ENCODE measurements at places on chromosomes 4 and X. TPM values are rescaled to one million over a fixed set of nuclear protein-coding genes. Genes with fewer than 3 reads are reported as not detected.

- no peaks in the 10 kb centered on the region for H3K4me1 ChIP-seq
- H3K27me3 ChIP-seq: peaks cover 26% of the 10 kb centered on the region
- H3K36me3 ChIP-seq: no peaks in the 10 kb centered on the region
- H3K4me3 ChIP-seq: no peak overlapping the region
Measured at GRCh38 chr4:181504924-181505323, 738.3 kb upstream of the TENM3 start.

DNA sequence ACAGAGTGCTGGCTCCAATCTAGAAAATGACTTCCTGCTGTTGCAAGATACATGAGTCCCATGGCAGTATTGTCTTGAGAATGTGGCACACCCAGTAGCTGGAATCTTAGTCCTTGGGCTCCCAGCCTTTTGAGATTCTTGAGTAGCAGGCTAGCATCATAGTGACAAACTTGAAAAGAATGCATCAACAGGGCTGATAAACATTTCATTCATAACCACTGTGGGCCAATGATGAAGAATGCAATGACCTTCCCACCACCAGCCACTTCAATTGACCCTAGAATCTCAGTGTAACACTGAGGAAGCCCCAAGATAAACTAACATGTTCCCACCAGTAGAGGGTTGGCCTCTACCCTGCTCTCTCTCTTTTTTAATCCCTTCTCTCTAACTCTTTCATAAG is 329.3 kb downstream of the GBA3 start:
- DNase-seq: no peak
- no peak overlapping the region for H3K4me3 ChIP-seq
- H3K4me1 ChIP-seq: no peaks in the 10 kb centered on the region
- no peaks in the 10 kb centered on the region for H3K27me3 ChIP-seq

DNA sequence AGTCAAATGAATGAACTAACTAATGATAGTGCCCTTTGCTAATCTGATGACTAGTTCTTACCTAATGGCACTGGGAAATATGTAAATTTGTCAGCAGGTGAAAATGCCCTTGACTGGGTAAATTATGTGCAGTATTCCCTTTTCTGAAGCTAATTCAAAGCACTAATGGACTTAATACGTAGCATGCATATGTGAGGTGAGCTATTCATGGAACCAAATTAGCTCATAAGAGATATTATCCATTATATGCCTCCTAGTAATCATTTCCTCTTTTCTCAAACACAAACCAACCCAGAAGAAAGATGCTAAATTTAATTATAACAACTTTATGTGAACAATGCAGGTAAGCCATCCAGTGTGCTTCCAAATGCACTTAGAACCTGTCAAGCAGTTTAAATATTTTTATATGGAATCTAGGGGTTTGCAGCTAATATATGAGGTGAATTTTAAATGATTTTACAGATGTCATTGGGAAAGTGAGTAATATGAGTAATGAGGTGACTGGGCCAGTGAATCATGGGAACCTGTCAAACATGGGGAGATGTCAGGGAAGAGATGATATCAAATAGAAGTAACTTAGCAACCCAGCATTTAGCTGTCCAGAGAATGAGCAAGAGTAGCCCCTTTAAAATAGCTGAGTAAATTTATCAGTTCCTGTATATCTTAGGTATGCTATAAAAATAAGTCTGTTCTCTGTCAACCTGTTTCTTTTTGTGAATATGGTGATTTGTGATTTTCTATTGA is 315.0 kb downstream of the AFF2 start:
- H3K27me3 ChIP-seq: no peaks in the 10 kb centered on the region
- H3K27ac ChIP-seq: no peak overlapping the region
- no peaks in the 10 kb centered on the region for H3K36me3 ChIP-seq
- no peaks in the 10 kb centered on the region for H3K4me1 ChIP-seq

DNA sequence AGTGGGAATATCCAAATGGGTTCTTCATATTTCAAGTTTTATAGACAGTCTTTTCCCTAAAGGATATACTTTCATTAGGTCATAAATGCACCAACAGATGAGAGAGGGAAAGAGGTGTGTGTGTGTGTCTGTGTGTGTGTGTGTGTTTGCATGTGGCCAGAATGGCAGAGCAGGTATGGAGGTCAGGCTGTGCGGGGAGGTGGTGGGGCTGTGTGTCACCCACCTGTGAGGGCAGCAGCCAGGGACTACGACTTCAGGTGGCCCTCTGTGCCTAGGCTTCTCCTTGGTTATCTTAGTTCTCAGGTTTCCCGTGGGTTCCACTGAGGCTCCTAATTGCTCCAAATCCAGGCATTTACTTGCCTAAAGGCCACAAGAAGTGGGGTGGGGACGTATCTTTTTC is 14.6 kb downstream of the HAND2 start:
- no peaks in the 10 kb centered on the region for H3K36me3 ChIP-seq
- no peak overlapping the region for H3K4me3 ChIP-seq
- no peaks in the 10 kb centered on the region for H3K4me1 ChIP-seq
- H3K27me3 ChIP-seq: peaks cover 31% of the 10 kb centered on the region

- no peaks in the 10 kb centered on the region for H3K36me3 ChIP-seq
- H3K4me3 ChIP-seq: peak overlapping the region; percentile 19
- H3K4me1 ChIP-seq: peaks cover 8% of the 10 kb centered on the region
- H3K27me3 ChIP-seq: no peaks in the 10 kb centered on the region
- no peak for DNase-seq
- H3K27ac ChIP-seq: no peak overlapping the region
Measured at GRCh38 chr4:2462992-2463762, 5.7 kb upstream of the RNF4 start.

- no peak for DNase-seq
- H3K4me3 ChIP-seq: no peak overlapping the region
- no peaks in the 10 kb centered on the region for H3K27me3 ChIP-seq
- no peaks in the 10 kb centered on the region for H3K36me3 ChIP-seq
- peaks cover 19% of the 10 kb centered on the region for H3K4me1 ChIP-seq
- no peak overlapping the region for H3K27ac ChIP-seq
Measured at GRCh38 chrX:106898462-106898861, 4.7 kb downstream of the RIPPLY1 start.

DNA sequence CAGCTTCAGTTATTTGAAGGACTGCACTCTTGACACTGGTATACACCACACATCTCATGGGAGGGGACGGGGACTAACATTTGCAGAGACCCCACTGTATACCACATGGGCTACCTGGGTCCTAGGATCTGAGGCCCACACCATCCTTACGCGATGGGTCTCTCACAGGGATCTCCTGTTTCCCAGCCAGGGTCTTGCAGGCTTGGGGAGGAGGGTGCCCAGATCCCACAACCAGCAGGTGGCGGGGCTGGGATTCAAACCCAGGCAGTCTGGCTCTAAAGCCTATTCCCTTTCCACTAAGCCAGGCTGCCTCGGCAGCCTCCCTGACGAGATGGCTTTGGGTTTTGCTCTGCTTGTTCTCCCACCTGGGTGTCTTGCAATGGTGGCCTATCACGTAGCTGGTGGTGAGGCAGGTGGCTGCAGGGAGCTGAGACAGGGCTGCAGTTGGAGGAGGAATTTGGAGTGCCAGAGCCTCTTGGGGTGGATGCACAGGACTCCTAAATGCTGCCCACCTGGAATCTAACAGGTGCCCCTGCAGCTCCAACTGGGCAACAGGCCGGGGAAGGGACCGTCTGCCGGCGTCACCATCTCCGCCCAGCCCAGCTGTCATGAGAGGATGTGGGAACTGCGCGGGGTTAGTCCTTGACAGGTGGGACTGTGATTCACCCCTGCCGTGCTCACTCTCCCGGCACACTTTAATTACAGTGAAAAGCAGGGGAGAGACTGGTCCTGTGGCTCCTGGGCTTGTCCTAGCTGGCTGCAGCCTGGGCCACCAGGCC is 110.7 kb downstream of the PSAPL1 start:
- H3K27ac ChIP-seq: no peak overlapping the region
- H3K36me3 ChIP-seq: no peaks in the 10 kb centered on the region
- peak; percentile 7 for DNase-seq
- H3K4me3 ChIP-seq: no peak overlapping the region

- no peaks in the 10 kb centered on the region for H3K4me1 ChIP-seq
- no peaks in the 10 kb centered on the region for H3K27me3 ChIP-seq
- H3K4me3 ChIP-seq: no peak overlapping the region
- H3K27ac ChIP-seq: no peak overlapping the region
- H3K36me3 ChIP-seq: no peaks in the 10 kb centered on the region
Measured at GRCh38 chr4:41477181-41477905, 60.6 kb upstream of the LIMCH1 start.

GRCh38 chr4:174561560-174561959 is 39.3 kb upstream of the HPGD start:
- no peak overlapping the region for H3K4me3 ChIP-seq
- no peaks in the 10 kb centered on the region for H3K36me3 ChIP-seq
- no peaks in the 10 kb centered on the region for H3K27me3 ChIP-seq
- H3K4me1 ChIP-seq: no peaks in the 10 kb centered on the region
- H3K27ac ChIP-seq: no peak overlapping the region

DNA sequence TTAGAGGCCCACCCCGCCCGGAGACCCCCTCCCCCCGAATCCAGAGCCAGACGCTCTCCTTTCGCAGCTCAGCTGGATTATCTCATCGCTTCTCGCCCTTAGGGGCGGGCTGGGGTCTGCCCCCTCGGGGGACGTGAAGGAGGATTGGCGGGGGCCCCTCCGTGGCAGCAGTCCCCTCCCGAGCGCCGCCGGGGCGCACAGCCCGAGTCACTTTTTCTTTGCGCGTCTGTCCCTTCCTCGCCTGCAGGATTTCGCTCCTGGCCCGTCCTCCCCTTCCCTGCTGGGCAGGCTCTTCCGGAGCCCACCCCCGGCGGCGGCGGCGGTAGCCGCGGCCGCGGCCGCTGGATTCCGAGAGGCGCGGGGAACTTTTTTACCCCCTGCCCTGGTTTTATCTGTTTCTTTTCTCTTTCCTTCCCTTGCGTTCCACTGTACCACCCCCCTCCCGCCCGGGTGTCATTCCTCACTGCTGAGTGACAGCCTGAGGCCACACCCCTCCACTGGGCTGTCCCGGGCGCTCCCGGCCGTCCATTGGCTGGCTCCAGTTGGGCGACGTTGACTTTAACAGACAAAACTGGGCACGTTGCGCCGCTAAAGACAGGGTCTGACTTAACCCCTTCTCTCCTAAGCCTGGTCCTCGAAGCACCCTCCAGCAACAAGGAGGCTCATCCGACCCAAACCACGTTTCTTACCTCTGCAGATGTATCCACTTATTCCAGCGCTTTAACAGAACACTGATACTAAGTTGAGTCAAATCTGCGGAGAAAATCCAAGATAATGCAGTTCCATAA is 492 bp upstream of the NKX3-2 start:
- peak; percentile 81 for DNase-seq
- no peaks in the 10 kb centered on the region for H3K27me3 ChIP-seq
- H3K36me3 ChIP-seq: no peaks in the 10 kb centered on the region
- H3K27ac ChIP-seq: peak overlapping the region; percentile 36
- peak overlapping the region; percentile 64 for H3K4me3 ChIP-seq

GRCh38 chrX:39675162-39675553 is 422.6 kb downstream of the BCOR start:
- no peak overlapping the region for H3K27ac ChIP-seq
- H3K4me3 ChIP-seq: no peak overlapping the region
- H3K4me1 ChIP-seq: no peaks in the 10 kb centered on the region
- DNase-seq: no peak

GRCh38 chr4:82790060-82790660 is 8.4 kb downstream of the SCD5 start:
- 0 out of 2 replicates have a peak, but pooled peaks cover 5% of the 10 kb centered on the region for H3K36me3 ChIP-seq
- peaks cover 29% of the 10 kb centered on the region for H3K4me1 ChIP-seq
- no peak for DNase-seq
- H3K4me3 ChIP-seq: no peak overlapping the region
- H3K27me3 ChIP-seq: no peaks in the 10 kb centered on the region

DNA sequence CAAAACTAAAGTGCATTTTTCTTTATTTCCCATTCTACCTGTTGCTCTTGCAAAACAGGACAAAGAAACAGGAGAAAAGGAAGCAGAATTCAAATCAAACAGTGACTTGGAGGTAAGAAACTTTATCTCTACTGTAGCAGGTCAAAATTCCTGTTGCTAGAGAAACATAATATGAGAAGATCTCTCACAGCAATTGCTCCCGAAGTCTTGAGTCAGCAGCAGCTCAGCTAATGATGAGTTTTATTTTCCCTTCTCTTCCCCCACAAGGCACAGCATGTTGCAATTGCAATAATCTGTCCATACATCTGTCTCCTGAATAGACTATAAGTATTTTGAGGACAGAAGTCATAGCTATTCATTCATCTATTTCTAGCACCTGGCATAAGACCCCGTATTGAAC is 112.7 kb downstream of the CLNK start:
- no peak overlapping the region for H3K4me3 ChIP-seq
- DNase-seq: no peak
- H3K4me1 ChIP-seq: no peaks in the 10 kb centered on the region
- H3K36me3 ChIP-seq: no peaks in the 10 kb centered on the region
- no peaks in the 10 kb centered on the region for H3K27me3 ChIP-seq

- H3K4me3 ChIP-seq: no peak overlapping the region
Measured at GRCh38 chr4:80210549-80210948, 13.2 kb downstream of the PRDM8 start.

- H3K27ac ChIP-seq: no peak overlapping the region
- no peak overlapping the region for H3K4me3 ChIP-seq
- no peaks in the 10 kb centered on the region for H3K36me3 ChIP-seq
- DNase-seq: no peak
- no peaks in the 10 kb centered on the region for H3K27me3 ChIP-seq
Measured at GRCh38 chrX:85359051-85359450, 20.4 kb downstream of the POF1B start.

DNA sequence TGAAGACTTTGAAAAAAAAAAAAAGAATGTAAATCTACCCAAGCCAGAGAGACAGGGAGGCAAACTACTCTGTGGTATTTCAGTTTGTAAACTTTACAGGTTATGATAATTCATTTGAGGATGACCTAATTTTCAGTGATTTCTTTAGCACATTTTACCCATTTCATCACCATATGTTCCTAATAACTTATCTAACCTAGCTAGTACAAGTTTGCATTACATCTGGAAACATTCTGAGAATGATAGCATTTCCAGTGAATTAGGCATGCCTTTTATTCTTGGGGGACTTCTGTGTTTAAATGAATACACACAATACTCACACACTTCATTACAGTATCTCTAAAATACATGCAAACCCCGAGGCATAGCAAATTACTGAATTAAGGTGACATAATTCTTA is 1055.5 kb downstream of the PCDH18 start:
- no peak for DNase-seq
- no peak overlapping the region for H3K27ac ChIP-seq
- no peaks in the 10 kb centered on the region for H3K4me1 ChIP-seq
- H3K36me3 ChIP-seq: no peaks in the 10 kb centered on the region

The HEPH gene
- 0.44 TPM for total RNA-seq

The SPANXN4 gene
- total RNA-seq: not detected

The GRIA2 gene
- not detected for total RNA-seq

The NRK gene
- total RNA-seq: 0.05 TPM

The ADGRG4 gene
- total RNA-seq: not detected

The F8A1 gene
- 28.8 TPM for total RNA-seq

The HDAC8 gene
- 24.1 TPM for total RNA-seq

The MAGEA9B gene
- 0.47 TPM for total RNA-seq
